ENCODE measurements at places on chromosomes 6 and 20.

- no peak for DNase-seq
- no peaks in the 10 kb centered on the region for H3K4me1 ChIP-seq
- no peaks in the 10 kb centered on the region for H3K27me3 ChIP-seq
- no peaks in the 10 kb centered on the region for H3K36me3 ChIP-seq
Measured at GRCh38 chr6:1561355-1561754, 48.4 kb upstream of the FOXC1 start.

DNA sequence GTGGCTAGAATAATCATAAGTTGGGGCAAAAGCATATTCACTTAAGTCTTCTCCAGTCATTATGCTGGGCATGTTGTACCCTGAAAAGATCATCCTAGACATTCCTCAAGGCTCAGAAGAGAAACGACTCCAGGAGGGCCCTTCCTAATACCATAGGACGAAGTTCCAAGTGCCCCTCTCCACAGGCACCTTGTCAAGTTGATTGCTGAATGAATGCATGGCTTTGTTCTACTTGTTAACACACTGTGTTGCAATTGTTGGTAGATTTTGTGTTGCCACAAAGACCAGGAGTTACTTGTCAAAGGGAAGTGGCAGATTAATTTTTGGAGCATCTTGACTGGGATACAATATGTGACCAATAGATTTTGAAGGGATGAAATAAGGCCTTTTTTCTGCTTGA lies 194.3 kb upstream of the SMLR1 start:
- H3K27me3 ChIP-seq = no peaks in the 10 kb centered on the region
- DNase-seq = no peak
- no peaks in the 10 kb centered on the region for H3K36me3 ChIP-seq
- H3K27ac ChIP-seq = no peak overlapping the region

GRCh38 chr6:149275621-149276020 lies 41.9 kb upstream of the TAB2 start:
- H3K4me1 ChIP-seq = peaks cover 25% of the 10 kb centered on the region
- no peaks in the 10 kb centered on the region for H3K36me3 ChIP-seq
- H3K27me3 ChIP-seq = no peaks in the 10 kb centered on the region
- DNase-seq = no peak
- no peak overlapping the region for H3K4me3 ChIP-seq
- no peak overlapping the region for H3K27ac ChIP-seq

- no peaks in the 10 kb centered on the region for H3K27me3 ChIP-seq
- DNase-seq = no peak
- H3K36me3 ChIP-seq = no peaks in the 10 kb centered on the region
- H3K27ac ChIP-seq = no peak overlapping the region
- H3K4me3 ChIP-seq = no peak overlapping the region
- H3K4me1 ChIP-seq = no peaks in the 10 kb centered on the region
Measured at GRCh38 chr20:42338294-42339201, 720.4 kb upstream of the CHD6 start.

GRCh38 chr20:8749986-8750385 lies 318.9 kb upstream of the PLCB4 start:
- H3K27ac ChIP-seq = no peak overlapping the region
- no peaks in the 10 kb centered on the region for H3K27me3 ChIP-seq
- H3K4me3 ChIP-seq = no peak overlapping the region
- H3K36me3 ChIP-seq = no peaks in the 10 kb centered on the region

DNA sequence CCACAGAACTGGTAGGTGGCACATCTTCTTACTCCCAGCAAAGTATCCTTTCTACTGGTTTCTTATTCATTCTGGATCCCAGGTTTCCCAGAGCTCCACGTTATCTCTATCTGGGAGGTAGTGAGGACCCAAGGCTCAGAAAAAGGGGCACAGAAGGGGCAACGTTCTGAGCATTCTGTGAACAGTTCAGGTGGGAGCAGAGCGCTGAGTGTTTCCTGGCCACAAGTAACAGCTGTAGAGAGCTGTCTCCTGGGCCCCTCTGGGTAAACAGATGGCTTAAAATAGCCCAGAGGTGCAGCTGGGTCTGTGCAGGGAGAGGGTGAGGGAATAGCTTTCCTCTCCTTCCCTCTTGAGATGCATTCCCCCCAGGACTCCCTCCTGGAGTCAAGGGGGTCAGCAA lies 2.1 kb downstream of the APOBEC2 start:
- no peak overlapping the region for H3K4me3 ChIP-seq
- DNase-seq = no peak

- H3K36me3 ChIP-seq = peaks cover 57% of the 10 kb centered on the region
- H3K27ac ChIP-seq = no peak overlapping the region
- peaks cover 7% of the 10 kb centered on the region for H3K4me1 ChIP-seq
- H3K27me3 ChIP-seq = no peaks in the 10 kb centered on the region
Measured at GRCh38 chr6:36492621-36493020, 49.8 kb downstream of the KCTD20 start.

- no peak overlapping the region for H3K4me3 ChIP-seq
- H3K27ac ChIP-seq = peak overlapping the region; percentile 71
- peaks cover 24% of the 10 kb centered on the region for H3K4me1 ChIP-seq
- no peaks in the 10 kb centered on the region for H3K27me3 ChIP-seq
Measured at GRCh38 chr6:89353702-89354392, 1.3 kb upstream of the UBE2J1 start.

- no peaks in the 10 kb centered on the region for H3K36me3 ChIP-seq
- H3K4me1 ChIP-seq = no peaks in the 10 kb centered on the region
- DNase-seq = no peak
- H3K27me3 ChIP-seq = no peaks in the 10 kb centered on the region
- H3K4me3 ChIP-seq = no peak overlapping the region
Measured at GRCh38 chr6:76043690-76044089, 28.8 kb downstream of the IMPG1 start.

DNA sequence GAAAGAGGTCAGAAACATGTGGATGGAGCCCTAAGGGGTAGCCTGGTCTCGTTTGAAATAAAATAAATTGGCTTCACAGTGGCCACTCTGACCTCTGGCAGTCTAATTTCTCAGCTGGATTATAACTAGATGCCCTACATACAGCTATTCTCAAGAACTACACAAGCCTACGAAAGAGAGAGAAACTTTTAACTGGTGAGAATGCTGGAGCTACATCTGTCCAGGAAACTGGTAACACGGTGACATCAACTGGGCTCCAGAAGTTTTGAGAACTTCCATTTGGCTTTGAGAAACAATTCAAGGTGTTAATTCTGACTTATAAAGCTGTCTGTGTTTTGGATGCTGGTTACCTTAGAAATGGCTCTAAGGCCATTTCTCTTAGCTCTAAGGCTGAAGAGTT lies 187.3 kb upstream of the TENT5A start:
- H3K27me3 ChIP-seq = no peaks in the 10 kb centered on the region
- DNase-seq = no peak
- H3K4me3 ChIP-seq = no peak overlapping the region
- no peaks in the 10 kb centered on the region for H3K4me1 ChIP-seq

DNA sequence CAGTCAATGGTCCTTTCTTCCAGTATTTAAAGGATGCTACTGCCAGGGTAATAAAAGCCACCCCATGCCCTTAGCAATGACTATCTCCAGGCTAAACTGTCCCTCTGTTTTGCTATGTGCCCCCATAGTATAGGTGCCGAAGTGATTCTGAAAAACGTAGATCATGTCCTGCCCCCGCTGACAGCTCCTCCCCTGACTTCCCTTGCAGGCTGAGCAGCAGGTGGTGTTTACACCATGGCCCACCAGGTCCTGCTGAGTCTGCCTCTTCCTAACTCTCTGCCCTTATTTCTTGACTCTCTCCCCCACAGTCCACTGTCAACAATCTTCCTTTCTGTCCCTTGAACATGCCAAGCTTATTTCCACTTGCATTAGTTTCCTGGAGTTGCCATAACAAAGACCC lies 352.5 kb upstream of the TSHZ2 start:
- no peak overlapping the region for H3K4me3 ChIP-seq
- no peaks in the 10 kb centered on the region for H3K27me3 ChIP-seq
- no peaks in the 10 kb centered on the region for H3K36me3 ChIP-seq
- H3K4me1 ChIP-seq = no peaks in the 10 kb centered on the region
- no peak overlapping the region for H3K27ac ChIP-seq

DNA sequence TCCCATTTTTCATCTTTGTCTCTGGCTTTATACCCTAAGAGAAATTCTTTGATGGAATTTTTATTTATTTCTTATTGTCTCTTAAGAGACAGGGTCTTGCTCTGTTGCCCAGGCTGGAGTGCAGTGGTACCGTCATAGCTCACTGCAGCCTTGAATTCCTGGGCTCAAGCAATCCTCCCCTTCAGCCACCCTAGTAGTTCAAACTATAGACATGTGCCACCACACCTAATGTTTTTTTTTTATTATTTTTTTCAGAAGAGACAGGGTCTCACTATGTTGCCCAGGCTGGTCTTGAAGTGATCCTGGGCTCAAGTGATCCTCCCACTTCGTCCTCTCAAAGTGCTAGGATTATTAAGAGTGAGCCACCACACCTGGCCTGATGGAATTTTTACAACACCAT lies 40.5 kb downstream of the FKBP5 start:
- peaks cover 10% of the 10 kb centered on the region for H3K4me1 ChIP-seq
- H3K4me3 ChIP-seq = no peak overlapping the region
- H3K27ac ChIP-seq = no peak overlapping the region
- H3K27me3 ChIP-seq = no peaks in the 10 kb centered on the region

GRCh38 chr6:144223686-144224085 lies 61.4 kb upstream of the UTRN start:
- no peak overlapping the region for H3K27ac ChIP-seq
- no peak overlapping the region for H3K4me3 ChIP-seq
- H3K27me3 ChIP-seq = no peaks in the 10 kb centered on the region
- H3K36me3 ChIP-seq = no peaks in the 10 kb centered on the region

- peaks cover 18% of the 10 kb centered on the region for H3K27me3 ChIP-seq
- H3K36me3 ChIP-seq = no peaks in the 10 kb centered on the region
- no peak overlapping the region for H3K27ac ChIP-seq
- DNase-seq = no peak
- no peaks in the 10 kb centered on the region for H3K4me1 ChIP-seq
Measured at GRCh38 chr20:21020659-21021471, 85.3 kb downstream of the LINC00237 start.

- no peak overlapping the region for H3K4me3 ChIP-seq
- H3K4me1 ChIP-seq = no peaks in the 10 kb centered on the region
- H3K27me3 ChIP-seq = no peaks in the 10 kb centered on the region
- DNase-seq = no peak
- H3K36me3 ChIP-seq = peaks cover 8% of the 10 kb centered on the region
Measured at GRCh38 chr6:157151989-157152388, 171.3 kb downstream of the TMEM242 start.

GRCh38 chr6:1949538-1949937 lies 295.9 kb downstream of the GMDS start:
- H3K27ac ChIP-seq = no peak overlapping the region
- H3K4me1 ChIP-seq = no peaks in the 10 kb centered on the region
- no peak for DNase-seq
- H3K27me3 ChIP-seq = no peaks in the 10 kb centered on the region
- peaks cover 8% of the 10 kb centered on the region for H3K36me3 ChIP-seq
- no peak overlapping the region for H3K4me3 ChIP-seq

GRCh38 chr6:5811997-5812396 lies 194.7 kb downstream of the NRN1 start:
- no peaks in the 10 kb centered on the region for H3K27me3 ChIP-seq
- H3K4me1 ChIP-seq = peaks cover 27% of the 10 kb centered on the region
- no peak overlapping the region for H3K27ac ChIP-seq
- no peak for DNase-seq

- peaks cover 5% of the 10 kb centered on the region for H3K4me1 ChIP-seq
- H3K27ac ChIP-seq = no peak overlapping the region
- H3K36me3 ChIP-seq = peaks cover 11% of the 10 kb centered on the region
- H3K27me3 ChIP-seq = no peaks in the 10 kb centered on the region
- DNase-seq = no peak
- H3K4me3 ChIP-seq = no peak overlapping the region
Measured at GRCh38 chr6:151440930-151441329, 11.0 kb downstream of the RMND1 start.

DNA sequence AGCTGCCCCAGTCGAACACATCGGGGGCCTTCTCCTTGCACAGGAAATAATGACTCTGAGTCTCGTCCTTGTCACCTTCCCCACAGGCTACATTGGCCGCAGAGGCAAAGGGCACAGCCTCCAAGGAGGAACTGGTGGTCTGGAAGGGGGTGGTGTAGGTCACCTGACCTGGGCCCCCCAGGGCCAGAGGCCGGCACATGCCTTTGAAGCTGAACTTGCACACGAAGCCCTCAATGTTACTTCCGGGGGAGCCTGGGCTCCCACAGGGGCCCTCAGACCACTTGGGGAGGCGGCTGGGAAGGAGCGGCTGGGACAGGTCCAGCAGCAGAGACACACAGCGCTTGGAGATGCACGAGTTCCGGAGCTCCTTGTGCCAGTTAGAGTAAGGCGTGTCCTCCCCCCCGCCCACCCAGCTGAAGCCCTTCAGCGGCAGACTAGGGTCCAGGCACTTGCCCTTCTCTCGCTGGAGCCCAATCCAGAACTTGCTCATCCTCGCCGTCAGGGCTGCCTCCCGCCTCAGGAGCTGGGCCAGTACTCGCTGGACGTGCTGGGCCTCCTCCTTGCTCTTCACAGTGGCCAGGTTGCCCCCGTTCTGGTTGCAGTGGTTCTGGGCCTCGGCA lies 578 bp downstream of the CD93 start:
- H3K27me3 ChIP-seq = no peaks in the 10 kb centered on the region
- H3K36me3 ChIP-seq = peaks cover 4% of the 10 kb centered on the region
- H3K4me1 ChIP-seq = peaks cover 48% of the 10 kb centered on the region
- H3K4me3 ChIP-seq = peak overlapping the region; percentile 77
- no peak for DNase-seq

- no peaks in the 10 kb centered on the region for H3K27me3 ChIP-seq
- no peaks in the 10 kb centered on the region for H3K36me3 ChIP-seq
- DNase-seq = no peak
- no peaks in the 10 kb centered on the region for H3K4me1 ChIP-seq
- H3K4me3 ChIP-seq = no peak overlapping the region
- H3K27ac ChIP-seq = no peak overlapping the region
Measured at GRCh38 chr20:13174402-13174801, 46.7 kb upstream of the ISM1 start.

DNA sequence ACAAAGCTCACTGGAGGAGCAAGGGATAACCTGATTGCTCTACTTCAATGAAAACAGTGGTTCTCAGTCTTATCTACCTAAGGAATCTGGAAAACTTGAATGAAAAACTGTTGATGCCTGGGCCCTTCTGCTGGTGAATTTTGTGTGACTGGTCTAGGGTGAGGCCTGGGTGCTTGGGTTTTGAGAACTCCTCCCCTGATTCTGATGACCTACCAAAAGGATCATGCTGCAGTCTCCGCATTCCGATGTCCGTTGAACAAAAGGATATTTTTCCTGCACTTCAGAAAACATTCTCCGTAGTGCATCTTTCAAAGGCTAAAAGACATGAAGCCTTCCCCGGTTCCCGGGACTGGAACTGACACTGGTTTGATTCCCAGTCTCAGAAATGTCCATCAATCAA lies 157.9 kb downstream of the SYNDIG1 start:
- peaks cover 9% of the 10 kb centered on the region for H3K4me1 ChIP-seq
- no peaks in the 10 kb centered on the region for H3K27me3 ChIP-seq
- no peak for DNase-seq
